Activated T-helper 1 cell treated with anti-CD3 and anti-CD28 coated beads, Interleukin-2, amount 50 U/mL, for 16 hours (primary cell): ENCODE measurements at places on chromosomes 4 and X.

DNA sequence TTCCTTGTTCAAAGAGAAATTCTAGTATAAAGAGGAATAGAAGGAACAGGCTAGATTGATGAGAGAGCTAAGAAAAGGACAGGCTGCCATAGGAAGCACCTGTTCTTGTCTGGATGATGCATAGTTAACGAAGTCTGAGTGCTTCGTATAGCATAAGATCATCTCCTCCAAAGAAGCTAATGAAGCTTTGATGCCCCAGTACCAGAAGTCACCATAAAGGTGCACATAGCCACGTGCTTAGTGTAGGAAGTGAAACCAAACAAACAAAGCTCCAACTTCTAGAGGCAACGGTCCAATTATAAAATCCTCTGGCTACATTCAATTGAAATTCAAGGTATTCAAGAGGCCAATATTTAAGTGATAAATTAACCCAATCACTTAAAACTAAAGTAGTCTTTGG is 31.0 kb downstream of the AFAP1 start:
- DNase-seq, result no peak

DNA sequence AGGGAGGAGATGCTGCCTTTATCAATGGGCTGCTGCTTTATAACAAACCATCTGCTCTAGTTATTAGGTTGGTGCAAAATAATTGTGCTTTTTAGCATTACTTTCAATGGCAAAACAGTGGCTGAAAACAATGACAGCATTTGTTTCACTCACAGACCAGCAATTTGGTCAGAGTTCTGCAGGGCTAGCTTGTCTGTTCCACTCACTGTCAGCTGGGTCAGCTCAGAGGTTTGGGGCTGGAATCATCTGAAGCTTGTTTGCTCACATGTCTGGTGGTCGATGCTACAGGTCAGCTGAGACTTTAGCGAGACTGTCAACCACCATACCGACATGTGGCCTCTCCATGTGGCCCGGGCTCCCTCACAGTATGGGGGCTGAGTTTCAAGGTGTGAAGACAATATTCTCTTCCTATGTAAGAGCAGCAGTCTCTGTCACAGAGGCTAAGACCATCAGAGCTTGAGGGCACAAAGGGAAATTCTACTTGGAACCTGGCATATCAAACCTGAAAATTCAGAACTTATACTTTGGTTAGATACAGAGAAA is 81.3 kb upstream of the LIMCH1 start:
- DNase-seq, result no peak

DNA sequence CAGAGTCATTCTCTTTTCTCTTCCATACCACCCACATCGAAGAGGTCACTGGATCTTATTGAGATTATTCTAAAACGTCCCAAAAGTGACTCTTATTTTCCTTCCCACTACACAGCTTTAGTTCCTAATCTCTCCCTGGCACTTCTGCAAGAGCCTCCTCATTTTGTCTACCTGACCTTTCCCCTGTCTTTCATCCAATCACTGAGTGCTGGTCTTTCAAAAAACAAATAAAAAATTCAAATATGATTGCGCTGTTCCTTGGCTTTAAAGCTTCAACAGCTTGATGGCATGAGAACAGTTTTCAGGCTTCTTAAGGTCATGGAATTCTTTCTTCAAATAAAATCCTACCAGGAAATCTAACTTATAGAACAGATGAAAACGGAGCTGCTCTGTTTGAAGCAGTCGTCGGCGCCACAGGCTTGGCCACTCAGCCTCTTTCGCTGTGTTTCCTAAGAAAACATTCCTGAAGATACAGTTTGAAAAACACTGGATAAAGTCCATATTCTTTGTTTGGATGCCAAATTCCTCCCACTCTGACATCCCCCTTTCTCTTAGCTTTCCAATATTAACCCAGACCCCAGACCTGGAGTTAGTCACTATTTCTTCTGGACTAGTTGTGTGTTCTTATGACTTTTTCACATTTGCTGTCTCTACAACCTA is 12.5 kb downstream of the SYTL5 start:
- DNase-seq, result no peak

GRCh38 chr4:150130933-150131332 is 52.7 kb downstream of the DCLK2 start:
- no peak for DNase-seq

DNA sequence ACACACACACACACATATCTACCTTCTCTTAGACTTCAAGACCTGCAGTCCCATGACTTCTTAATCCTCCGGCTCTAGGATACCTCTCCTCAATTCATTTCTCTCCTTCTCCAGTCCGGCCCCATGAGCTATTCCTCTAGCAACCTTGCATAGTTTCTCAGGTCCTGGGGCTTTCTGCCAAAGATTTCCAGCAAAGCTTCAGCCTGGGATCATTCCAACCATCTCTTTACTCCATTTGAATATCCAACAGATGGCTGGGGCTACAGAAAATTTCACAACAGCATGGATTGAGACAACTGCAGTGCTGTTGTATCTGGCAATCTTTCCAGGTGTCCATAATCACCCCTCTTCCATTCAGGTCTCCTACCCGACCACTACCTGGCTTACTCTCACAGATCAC is 184.1 kb downstream of the DCHS2 start:
- DNase-seq, result no peak

- no peak for DNase-seq
Observed at GRCh38 chr4:38347251-38347650, 316.7 kb upstream of the KLF3 start.

DNA sequence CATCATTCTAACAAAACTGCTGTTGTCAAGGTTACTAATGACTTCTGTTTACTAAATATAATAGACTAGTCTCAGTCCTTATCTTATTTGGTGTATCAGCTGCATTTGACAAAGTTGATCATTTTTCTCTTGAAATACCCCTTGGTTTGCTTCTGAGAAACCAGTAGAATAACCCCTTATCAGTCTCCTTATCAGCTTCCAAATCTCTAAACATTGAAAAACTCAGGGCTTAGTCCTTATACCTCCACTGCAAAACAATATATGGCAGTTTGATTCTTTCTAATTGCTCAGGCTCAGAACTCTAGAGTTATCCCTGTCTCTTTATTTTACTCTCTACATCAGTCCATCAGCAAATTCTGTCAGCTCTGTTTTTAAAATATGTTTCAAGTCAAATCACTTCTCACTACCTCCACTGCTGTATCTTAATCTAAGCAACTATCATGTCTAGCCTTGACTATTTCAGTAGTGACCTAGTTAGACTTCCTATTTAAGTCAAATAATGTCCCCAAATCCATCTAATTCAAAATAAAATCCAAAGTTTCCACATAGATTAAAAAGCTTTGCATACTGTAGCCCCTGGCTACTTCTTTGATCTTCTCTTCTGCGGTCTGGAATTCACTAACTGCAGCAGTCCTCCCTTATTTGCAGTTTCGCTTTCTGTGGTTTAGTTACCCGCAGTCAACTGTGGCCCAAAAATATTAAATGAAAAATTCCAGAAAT is 87.1 kb upstream of the NPNT start:
- no peak for DNase-seq

DNA sequence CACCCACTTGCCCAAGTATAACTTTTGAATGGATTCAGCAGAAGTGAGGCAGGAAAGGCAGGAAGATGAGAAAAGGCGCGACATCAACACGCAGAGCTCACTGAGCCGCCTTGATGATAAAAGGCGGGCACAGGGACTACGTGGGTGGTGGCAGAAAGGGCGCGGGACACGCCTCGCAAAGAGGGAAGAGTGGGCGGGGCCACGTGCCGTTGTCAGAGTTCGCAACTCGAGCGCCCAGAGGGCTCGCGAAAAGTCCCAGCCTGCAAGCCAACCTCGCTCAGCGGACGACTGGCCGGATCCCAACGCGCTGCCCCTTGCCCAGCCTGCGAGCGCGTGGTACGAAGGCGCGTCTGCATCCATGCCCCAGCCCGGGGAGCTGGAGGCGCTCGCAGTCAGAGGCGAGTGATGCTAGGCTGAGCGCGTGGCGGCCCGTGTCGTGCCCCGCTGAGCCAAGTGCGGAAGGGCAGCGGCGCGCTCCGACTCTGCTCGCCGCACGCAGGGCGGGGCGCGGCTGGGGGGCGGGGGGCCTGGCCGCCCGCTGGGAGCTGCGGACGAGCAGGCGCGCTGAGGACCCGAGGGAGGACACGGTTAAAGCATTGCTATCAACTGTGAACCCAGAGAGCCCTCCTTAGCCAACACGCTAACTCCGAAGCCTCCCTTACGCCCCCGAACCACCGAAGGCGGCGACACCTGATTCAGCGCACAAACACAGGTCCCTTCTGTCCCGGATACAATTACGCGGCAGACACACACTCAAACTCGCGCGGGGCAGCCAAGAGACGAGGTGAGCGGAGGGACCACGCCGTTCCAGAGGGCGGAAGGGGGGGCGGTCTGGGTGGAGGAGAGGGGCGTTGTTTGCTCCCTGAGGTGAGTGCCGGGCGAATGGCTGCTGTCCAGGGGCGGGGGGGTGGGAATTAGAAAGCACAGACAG is at the start of gene UGT8:
Gene UGT8 (plus strand): TSS at position 617 of the 931 bp plus-strand sequence. CDS start 24,074 bp downstream, outside the sequence.
- DNase-seq, result no peak

DNA sequence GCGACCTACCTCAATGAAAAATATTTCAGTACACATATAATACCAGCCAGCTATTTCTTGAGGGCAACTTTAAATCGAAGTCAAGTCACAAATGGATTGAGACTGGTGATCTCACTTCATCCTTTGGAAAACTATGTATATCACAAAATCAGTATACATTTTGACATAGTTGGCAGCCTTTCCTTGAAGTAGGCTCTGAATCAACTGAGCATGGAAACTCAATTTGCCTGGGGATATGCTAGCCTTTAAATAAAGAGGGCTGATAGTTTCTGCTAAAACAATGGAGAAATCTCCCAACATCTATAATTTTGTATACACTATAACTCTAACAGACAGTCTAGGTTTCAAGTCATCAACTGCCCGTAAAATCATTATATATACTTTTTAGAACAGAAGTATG is 282.8 kb upstream of the TENM3 start:
- no peak for DNase-seq

DNA sequence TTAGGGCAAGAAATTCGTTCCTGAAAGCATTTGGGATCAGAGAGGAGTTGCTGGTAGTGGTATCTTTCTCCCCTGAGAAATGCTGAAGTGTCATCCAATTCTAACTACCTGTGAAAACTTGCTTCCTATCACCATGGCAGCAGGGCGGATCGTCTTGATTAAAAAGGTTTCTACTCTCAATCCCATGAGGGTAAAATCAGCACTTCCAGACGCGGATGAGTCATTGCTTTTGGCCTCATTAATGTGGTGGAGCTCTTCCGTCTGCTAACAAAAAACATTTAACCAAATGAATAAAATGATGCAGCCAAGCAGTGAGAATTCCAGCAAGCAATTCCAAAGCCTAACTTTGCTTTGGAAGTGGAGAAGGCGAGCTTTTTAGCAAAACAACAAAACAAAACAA is 325.6 kb downstream of the CAMK2D start:
- DNase-seq, result no peak

GRCh38 chrX:29237972-29238371 is 650.7 kb downstream of the IL1RAPL1 start:
- DNase-seq, result no peak

GRCh38 chrX:8647176-8647575 is 84.8 kb downstream of the ANOS1 start:
- DNase-seq, result no peak

DNA sequence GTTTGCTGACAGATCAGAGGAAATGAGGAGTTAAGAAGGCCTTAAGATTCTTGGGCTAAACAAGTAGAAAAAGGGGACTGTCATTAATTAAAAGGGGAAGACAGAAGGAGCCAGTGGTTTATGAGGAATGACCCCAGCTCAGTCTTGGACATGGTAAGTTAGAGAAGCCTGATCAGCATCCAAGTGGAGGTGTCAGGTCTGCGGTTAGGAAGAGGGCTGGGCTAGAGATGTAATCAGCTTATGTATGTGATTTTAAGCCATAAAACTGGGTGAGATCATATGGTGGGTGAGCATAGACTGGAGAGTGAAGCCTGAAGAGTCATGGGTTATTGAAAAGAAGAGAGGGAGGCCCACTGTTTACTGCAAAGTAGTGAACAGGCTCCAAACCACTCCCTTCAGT is 246.1 kb downstream of the NR3C2 start:
- DNase-seq, result no peak

- no peak for DNase-seq
Observed at GRCh38 chr4:14961292-14961691, 41.0 kb upstream of the CPEB2 start.

DNA sequence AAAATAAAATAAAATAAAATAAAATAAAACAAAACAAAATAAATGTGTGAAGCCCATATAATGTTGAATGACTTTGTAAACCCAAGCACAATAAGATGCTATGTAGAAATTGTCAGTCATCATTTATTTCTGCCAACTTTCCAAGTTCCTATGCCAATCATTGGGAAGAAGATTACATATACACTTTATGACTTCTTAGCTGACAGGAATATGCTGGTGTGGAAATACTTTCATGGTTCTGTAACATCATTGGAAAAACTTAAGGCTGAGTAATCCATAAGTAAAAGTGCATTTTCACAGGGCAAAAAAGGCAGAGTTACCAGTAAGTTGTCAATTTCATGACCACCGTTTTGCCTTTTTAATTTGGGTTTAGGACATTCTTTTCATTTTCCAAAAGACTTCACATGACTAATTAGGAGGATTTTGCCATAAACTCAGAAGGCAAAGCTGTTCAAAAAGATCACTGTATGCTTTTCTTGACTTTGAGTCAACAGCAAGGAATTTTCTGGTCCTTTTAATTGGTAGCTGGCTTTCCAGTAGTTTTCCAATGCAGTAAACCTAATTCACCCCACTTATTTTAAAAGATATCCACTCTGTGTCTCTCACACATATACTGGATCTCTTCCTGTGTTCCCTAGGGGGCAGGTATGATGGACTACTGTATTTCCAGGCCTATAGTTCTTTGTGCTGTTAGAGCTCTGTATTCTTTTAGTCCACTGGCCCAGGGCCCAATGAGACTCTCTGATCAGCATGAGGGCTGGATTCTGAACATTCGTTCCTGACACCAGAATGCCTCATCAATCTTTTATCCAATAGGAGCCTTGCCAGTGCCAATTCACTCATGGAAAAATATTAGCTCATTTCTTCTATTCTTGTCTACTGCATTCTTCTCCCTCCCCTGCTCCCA is 26.2 kb upstream of the SCRG1 start:
- DNase-seq, result no peak

GRCh38 chrX:104254442-104255115 is at the start of gene ESX1:
ESX1 (minus strand) TSS chrX:104254933; CDS start chrX:104254849, 84 bp downstream.
- no peak for DNase-seq

DNA sequence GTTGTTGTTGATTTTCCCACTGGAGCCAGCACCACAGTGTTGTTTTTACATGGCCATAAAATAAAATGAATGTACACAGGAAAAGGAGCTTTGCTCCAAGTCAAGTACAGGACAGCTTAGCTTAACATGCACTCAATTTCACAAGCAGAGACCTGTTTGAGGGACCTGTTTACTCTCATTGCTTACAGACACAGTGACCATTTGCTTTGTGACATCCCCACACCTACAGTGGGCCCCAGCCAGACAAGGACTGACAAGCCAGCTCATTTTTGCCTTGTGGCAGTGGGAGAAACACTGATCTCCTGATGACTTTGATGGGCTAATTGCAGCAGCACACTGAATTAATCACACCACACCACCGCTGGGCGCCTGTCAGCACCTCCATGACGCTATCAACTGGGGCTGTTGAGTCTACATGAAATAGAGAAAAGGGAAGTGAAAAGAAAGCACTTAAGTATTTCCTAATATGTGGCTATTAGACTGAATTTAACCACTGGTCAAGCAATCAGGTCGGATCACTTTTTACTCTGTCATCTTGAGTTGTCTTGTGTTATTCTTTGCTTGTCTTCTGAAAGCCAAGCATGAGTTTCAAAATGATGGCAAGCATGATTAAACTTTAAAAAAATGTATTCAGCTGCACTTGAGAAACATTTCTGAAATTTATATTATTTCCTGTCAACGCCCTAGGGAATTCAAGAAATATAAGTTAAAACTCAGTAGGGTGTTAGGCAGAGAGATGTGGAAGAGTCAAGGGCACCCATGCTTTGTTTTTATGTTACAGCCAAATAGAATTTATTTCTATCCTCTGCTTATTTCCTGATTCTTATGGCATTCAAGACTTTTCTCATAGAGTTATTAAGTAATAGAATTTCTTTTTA is 557.7 kb downstream of the RAB28 start:
- DNase-seq, result no peak
